CD4-positive, alpha-beta T cell treated with Interleukin-2 at 100 ng/mL for 4 hours (primary cell): ENCODE measurements at places on chromosomes 1 and 21.

DNA sequence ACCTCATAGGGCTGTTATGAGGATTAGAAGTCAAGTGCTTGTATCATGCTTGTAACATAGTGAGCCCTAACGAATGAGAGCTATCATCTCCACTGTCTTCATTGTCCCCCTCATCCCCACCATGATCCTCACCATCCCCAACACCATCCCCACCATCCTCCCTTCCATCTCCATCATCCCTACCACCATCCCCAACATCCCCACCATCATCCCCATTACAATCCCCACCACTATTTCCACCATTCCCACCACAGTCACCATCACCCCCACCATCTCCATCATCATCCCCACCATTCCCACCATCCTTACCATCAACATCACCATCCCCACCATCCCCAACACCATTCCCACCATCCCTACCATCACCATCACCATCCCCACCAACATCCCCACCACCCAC is 39.1 kb upstream of the PADI1 start:
- no peak for DNase-seq

DNA sequence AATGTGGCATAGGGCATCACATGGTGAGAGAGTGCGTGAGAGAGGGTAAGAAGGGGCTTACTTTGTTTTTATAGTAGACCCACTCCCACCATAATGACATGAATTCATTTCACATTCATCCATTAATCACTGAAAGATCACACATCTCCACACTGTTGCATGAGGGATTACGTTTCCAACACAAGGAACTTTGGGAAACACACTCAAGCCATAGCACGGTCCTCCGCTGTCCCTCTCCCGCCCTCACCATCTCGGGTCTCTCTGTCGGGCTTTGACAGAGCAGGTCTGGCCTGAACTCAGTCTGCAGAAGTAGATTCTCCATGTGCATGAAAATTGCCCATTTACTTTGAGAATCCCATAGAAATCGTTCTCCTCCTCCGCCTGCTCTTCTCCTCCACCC is 312.2 kb downstream of the MATN1 start:
- no peak for DNase-seq

DNA sequence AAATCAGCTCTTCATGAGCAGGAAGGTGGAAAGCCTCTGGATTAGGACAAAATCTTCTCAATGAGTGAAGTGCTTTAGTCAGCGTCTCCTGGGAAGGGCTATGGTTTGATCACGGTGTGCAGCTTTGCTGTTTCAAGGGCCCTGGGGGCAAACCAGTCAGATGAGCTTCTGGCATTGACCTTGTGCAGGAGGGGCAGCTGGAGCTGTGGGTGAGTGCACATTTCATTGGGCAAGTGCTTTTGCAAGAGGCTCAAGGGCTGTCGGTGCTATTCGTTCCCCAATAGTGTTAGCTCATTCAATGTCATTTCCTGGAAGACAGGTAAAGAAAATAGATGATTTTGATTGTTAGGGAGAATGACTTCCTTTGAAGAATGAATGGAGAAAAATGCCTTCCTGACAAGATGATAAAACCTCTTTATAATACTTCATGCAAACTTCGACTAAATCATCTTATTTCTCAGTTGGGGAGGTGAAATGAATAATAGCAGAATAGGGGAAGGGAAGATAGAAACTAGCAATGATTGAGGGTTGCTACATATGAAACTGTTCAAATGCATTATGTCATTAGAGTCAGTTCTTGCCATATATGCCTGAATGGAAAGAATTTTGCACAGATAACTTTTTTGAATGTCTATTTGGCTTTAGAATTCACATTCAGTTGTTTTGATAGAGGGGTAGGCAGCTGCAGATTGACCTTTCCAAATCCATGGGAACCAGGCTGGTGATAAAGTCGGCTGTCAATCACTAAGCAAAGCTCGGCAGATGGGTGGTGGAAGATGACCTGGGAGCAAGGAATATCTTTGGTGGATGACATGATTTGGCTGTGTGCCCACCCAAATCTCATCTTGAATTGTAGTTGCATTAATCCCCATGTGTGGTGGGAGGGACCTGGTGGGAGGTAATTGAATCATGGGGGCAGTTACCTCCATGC is 12.9 kb upstream of the DISC1 start:
- no peak for DNase-seq

GRCh38 chr1:204295671-204296070 is 64.1 kb downstream of the PLEKHA6 start:
- DNase-seq = no peak

GRCh38 chr1:94792473-94793295 is 27.5 kb upstream of the SLC44A3 start:
- DNase-seq = no peak

DNA sequence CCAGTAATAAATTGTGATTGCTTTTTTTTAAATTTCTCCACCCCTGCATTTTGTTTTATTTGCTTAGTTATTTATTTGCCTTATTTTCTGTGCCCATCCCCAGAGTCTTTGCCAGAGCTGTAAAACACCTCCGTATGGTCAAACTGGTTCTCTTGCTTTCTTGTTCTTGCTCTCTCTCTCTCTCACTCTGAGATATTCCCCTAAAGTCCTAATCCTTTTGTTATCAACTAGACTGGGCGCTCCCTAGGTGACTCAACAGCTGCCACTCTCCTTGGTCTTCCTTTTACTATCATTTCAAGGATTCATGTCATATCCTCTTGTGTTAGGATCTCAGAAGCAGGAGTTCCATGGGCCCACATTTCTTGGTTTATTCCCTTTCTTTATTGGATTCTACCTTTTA is 160.0 kb downstream of the PRDM2 start:
- DNase-seq = no peak

- DNase-seq = no peak
Observed at GRCh38 chr1:220917101-220917500, 37.9 kb downstream of the HLX start.
